ENCODE measurements at places on chromosomes 16 and 17.

DNA sequence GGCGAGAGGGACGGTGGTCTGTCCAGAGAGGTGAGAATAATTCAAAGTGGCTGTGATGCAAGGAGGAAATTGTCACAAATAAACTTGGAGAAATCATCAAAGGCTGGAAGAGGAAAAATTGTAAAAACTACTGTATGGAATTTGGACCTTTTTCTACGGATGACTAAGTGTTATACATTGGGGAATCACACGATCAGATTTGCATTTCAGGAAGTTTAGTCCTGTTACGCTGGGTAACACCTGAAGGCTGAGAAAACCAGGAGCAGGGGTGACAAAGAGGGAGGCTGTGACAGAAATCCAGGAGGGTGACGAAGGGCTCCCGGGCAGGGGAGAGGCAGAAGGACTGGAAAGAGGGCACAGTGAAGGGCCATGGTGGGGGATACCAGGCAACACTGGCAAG lies 511.7 kb downstream of the CDH13 start:
- DNase-seq, result no peak

DNA sequence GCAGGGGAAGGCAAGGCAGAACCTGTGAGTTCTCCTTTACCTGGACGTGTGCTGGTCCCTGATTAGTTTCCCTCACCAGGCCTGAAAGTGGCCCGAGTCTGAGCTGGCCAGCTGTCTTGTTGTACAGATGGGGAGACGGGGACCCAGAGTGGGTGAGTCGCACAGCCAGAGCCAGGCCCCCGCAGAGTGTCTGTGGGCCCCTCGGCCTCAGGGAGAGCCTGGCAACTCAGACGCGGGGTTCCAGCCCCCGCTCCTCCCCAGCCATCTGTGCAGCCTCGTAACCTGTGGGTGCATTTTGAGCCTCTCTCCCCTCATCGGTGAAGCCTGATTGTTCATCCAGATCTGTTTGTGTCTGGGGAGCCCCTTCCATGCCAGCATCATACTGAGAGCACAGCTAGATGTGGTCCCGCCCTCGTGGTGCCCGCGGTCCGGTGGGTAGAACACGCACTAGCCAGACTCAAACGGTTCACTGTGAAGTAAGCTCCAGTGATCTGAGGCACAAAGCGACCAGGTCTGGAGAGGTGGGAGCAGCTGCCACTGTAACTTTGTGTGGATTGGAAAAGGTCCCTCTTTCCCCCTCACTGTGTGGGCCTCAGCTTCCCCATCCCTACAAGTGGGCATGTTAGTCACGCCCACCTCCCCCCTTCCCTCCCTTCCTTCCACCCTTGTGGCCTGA lies 6.0 kb upstream of the NDRG4 start:
- DNase-seq, result no peak

DNA sequence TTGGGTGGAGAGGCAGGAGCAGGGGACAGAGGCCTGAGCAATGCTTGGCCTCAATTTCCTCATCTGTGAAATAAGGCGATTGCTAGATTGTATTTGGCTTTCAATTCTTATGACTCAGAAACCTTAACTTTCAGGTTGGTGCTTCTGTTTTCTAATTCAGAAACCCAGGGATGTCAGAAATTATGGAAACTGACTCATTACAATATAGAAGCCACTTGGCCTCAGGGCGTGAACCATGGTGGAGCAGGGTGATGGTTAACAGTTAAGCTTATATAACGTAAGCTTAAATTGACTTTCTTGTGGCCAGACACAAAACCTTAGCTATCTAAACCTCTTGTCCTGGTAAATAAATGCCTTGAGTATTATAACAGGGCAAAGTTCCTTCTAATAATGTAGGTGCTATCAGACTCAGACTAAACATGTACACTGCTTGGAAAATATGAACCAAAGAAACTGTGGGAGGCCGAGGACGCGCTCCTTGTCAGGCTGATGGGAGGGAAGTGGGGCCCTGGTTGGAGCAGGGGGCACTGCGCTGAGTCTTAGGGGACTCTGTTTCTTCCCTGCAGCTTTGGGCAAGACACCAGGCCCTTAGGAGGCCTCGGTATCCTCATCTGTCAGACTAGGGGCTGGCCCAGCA lies 17.1 kb upstream of the SREBF1 start:
- peak; percentile 9 for DNase-seq

GRCh38 chr16:82405736-82406135 lies 221.0 kb upstream of the CDH13 start:
- no peak for DNase-seq
